ENCODE measurements at places on chromosomes 3 and 15. TPM values are rescaled to one million over a fixed set of nuclear protein-coding genes. Genes with fewer than 3 reads are reported as not detected.
A peak's percentile ranks its signal among the peaks of the same experiment; 100 is the strongest.

Gene CDHR4
- not detected for total RNA-seq

Gene ATP8B4
- total RNA-seq: not detected

Gene ABCC5
- 39.9 TPM for total RNA-seq

Gene RUVBL1
- total RNA-seq: 34.3 TPM

Gene GABPB1
- total RNA-seq: 18.9 TPM

Gene CLCN2
- total RNA-seq: 9.7 TPM

Gene NMNAT3
- total RNA-seq: 2.2 TPM

DNA sequence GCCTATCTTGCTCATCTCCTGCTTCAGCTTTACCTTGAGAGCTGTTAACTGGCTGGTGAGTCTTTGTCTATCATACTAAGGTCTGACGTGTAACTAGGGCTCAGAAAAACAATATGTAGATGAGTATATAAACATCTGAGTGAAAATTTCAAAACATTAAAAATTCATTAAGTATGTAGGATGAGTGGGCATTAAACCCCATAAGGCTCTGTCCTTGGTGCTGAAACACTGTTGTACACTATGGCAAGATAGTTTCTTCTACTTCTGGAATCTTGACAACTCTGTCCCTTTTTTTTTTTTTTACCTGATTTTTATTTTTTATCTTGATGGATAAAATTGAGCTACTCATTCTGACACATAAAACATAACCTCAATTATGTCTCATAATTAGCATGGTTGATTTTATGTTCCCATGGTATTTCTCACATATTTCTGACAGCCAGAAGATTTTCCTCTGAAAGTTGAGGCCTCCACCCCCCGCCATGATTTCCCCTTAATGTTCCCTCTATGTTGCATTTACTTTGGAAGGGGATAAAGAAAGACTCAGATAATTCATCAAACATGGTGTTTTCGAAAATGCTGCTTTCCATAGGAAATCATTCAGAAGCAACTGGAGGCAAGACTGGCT, 54.3 kb downstream of the DGKG start:
- H3K27ac ChIP-seq: no peak overlapping the region
- H3K27me3 ChIP-seq: peaks cover 13% of the 10 kb centered on the region
- H3K36me3 ChIP-seq: no peaks in the 10 kb centered on the region
- H3K4me3 ChIP-seq: no peak overlapping the region

DNA sequence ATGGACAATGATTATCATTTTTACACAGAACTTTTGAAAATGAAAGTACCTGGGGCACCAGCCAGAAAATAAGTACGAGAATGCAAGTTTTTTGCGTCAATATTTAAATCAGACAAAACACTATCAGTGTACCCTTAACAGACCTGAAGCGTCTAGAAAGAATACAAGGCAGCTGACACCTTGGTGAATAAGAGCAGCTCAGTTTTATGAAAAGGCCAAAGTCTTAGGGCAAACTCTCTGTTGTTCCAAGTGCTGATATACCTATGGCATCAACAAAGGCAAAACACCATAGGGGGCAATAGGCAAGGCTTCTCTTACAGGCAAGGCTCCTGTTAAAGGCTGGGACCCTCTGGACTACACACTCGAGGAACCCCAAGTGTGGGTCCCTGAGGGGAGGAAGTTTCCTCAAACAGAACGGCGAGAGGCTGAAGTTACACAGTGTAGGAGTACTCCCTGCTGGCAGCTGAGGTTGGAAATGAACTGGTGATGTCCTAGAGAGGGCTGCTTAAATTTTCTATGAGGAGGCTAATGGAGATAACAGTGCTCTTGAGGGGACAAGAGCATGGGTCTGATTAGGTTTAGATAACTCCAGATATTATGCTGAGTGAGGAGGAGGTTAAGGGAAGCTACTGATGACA, 291.0 kb downstream of the TIGIT start:
- no peak overlapping the region for H3K4me3 ChIP-seq
- H3K36me3 ChIP-seq: peaks cover 1% of the 10 kb centered on the region
- H3K27ac ChIP-seq: no peak overlapping the region
- no peak for DNase-seq
- H3K4me1 ChIP-seq: no peaks in the 10 kb centered on the region

GRCh38 chr3:127677541-127678314, 5.0 kb downstream of the ABTB1 start:
- peaks cover 31% of the 10 kb centered on the region for H3K4me1 ChIP-seq
- H3K4me3 ChIP-seq: no peak overlapping the region
- peaks cover 22% of the 10 kb centered on the region for H3K36me3 ChIP-seq
- H3K27ac ChIP-seq: no peak overlapping the region
- no peaks in the 10 kb centered on the region for H3K27me3 ChIP-seq

DNA sequence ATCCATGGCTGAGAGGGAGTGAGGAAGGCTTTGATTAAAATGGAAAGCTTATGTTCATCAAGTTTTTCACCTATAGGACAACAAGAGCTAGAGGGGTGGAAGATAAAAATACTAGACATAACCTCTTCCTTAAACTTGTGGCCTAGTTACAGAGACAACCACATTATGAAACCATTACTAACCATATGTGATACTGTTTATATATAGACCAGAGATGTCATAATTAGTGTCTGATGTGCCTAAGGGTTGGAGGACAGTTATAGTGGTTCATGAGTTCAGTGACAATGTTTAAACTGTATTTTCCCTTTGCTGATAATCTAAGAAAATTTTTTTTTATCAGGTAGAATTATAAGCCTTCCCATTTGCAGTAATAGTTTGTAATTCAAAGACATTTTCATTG, 23.7 kb downstream of the PHLDB2 start:
- peaks cover 29% of the 10 kb centered on the region for H3K4me1 ChIP-seq
- peaks cover 59% of the 10 kb centered on the region for H3K36me3 ChIP-seq
- no peak overlapping the region for H3K4me3 ChIP-seq
- peak overlapping the region; percentile 55 for H3K27ac ChIP-seq

DNA sequence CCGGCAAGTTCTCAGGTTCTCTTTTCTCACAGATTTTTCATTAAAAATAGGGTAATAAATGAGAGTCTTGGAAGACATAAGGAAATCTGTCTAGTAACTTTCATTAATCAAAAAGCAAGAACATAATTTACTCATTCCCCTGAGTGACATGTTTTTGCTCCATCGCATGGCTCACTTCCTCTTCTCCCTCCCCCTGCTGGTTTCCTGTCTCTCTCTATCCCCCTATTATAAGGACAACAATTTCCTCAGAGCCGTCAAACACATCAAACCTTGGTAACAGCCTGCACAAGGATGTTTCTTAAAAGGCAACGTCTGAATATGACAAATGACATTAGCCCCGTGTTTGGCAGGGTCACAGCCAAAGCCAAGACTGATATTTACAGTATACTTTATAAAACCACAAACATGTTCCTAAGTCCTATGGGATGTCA, 1149.6 kb downstream of the IGSF11 start:
- H3K36me3 ChIP-seq: no peaks in the 10 kb centered on the region
- peaks cover 3% of the 10 kb centered on the region for H3K27me3 ChIP-seq
- H3K4me1 ChIP-seq: no peaks in the 10 kb centered on the region
- no peak for DNase-seq
- no peak overlapping the region for H3K27ac ChIP-seq

GRCh38 chr15:34665498-34666116, 82.2 kb upstream of the GOLGA8B start:
- H3K4me3 ChIP-seq: no peak overlapping the region
- no peaks in the 10 kb centered on the region for H3K36me3 ChIP-seq
- H3K4me1 ChIP-seq: peaks cover 5% of the 10 kb centered on the region
- no peak overlapping the region for H3K27ac ChIP-seq
- no peak for DNase-seq

Data from osteocyte (in vitro differentiated cells).